ENCODE measurements at places on chromosomes 11 and 22.

GRCh38 chr22:46524203-46524740 is 13.1 kb downstream of the CELSR1 start:
- no peak for DNase-seq

GRCh38 chr11:70887542-70887827 is 364.9 kb downstream of the SHANK2 start:
- DNase-seq, result no peak

GRCh38 chr11:117610045-117610444 is 187.0 kb downstream of the DSCAML1 start:
- no peak for DNase-seq

DNA sequence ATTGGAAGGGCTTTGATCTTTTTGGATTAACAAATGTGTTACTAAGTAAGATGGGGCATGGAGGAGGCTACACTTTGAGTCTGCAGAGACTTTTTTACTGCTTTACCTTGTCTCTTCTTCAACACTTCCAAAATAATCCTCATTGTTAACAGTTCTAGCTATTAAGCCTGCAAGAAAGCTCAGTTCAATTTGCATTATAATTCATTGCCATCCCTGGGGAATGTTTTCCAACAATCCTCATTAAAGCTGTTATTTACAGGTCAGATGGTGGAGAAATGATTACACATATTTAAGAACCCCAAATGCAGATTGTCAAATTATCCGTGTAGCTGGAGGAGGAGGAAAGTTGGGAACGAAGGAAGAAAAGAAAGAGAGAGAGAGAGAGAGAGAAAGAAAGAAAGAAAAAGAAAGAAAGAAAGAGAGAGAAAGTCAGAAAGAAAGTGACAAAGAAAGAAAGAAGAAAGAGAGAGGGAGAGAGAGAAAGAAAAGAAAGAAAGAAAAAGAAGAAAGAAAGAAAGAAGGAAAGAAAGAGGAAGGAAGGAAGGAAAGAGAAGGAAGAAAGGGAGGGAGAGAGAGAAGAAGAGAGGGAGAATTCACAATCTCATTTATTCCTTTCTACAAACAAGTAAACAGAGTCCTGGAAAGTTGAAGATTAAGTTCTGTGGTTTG is 443.9 kb downstream of the INSC start:
- DNase-seq, result no peak

GRCh38 chr11:126746443-126746842 is 254.1 kb downstream of the KIRREL3 start:
- DNase-seq, result no peak

All from right cardiac atrium (tissue), 5 donors.